Stomach (tissue), 19 donors: ENCODE measurements at places on chromosomes 5 and 9. TPM values are rescaled to one million over a fixed set of nuclear protein-coding genes. Genes with fewer than 3 reads are reported as not detected.

- peaks cover 47% of the 10 kb centered on the region for H3K4me1 ChIP-seq
- peak; percentile 12 for DNase-seq
- H3K27me3 ChIP-seq: no peaks in the 10 kb centered on the region
- no peak overlapping the region for H3K27ac ChIP-seq
Observed at GRCh38 chr5:116502138-116502537, 72.5 kb downstream of the SEMA6A start.

- no peak overlapping the region for H3K4me3 ChIP-seq
- no peak for DNase-seq
- H3K27ac ChIP-seq: no peak overlapping the region
- H3K36me3 ChIP-seq: no peaks in the 10 kb centered on the region
- no peaks in the 10 kb centered on the region for H3K4me1 ChIP-seq
- no peaks in the 10 kb centered on the region for H3K27me3 ChIP-seq
Observed at GRCh38 chr5:104170926-104171325, 608.3 kb upstream of the NUDT12 start.

DNA sequence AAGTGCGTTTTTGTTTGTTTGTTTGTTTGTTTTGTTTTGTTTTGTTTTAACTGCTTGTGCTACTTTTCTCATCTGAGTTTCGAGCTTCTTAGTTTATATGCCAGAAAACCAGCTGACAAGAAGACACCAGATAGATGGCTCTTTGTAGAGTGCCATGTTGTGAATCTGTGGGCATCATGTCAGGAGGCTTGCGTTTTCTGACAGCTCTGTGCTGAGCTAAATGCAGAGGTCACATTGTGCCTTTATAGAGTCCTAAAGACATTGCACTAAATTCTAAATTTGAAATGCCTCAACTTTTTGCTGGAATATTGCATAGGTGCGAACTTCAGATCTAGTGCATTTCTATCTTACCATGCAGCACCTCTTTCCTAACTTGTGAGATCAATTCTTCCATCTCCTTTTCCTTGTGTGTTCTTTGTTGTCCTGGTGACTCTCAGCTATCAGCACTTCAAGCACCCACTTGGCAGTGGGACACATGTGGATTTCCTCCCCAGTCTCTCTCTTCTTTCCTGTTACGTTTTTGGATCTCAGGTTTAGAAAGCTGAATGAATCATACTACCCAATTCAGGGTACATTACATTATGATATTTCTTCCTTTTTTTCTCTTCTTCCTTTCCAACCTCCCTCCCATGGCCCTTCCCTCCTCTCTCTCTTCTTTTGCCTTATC, 379.0 kb upstream of the RPS23 start:
- H3K4me1 ChIP-seq: no peaks in the 10 kb centered on the region
- DNase-seq: no peak
- H3K27me3 ChIP-seq: no peaks in the 10 kb centered on the region
- H3K4me3 ChIP-seq: no peak overlapping the region
- H3K27ac ChIP-seq: no peak overlapping the region

- no peaks in the 10 kb centered on the region for H3K4me1 ChIP-seq
- H3K27me3 ChIP-seq: no peaks in the 10 kb centered on the region
- DNase-seq: no peak
- no peak overlapping the region for H3K27ac ChIP-seq
Observed at GRCh38 chr5:9388941-9389674, 156.8 kb downstream of the SEMA5A start.

GRCh38 chr5:103336941-103337340, 78.4 kb downstream of the MACIR start:
- no peak for DNase-seq
- H3K27me3 ChIP-seq: no peaks in the 10 kb centered on the region
- no peak overlapping the region for H3K27ac ChIP-seq
- no peak overlapping the region for H3K4me3 ChIP-seq
- H3K4me1 ChIP-seq: no peaks in the 10 kb centered on the region

The WWC1 gene
- 82.6 TPM for total RNA-seq

The MOB3B gene
- total RNA-seq: 32.7 TPM
